ENCODE measurements at places on chromosomes 11 and 22.

- no peak for DNase-seq
These were observed 82.9 kb upstream of the ARHGAP20 start for GRCh38 chr11:110795112-110795624.

GRCh38 chr11:32033491-32033890 lies 57.4 kb upstream of the RCN1 start:
- DNase-seq = no peak

DNA sequence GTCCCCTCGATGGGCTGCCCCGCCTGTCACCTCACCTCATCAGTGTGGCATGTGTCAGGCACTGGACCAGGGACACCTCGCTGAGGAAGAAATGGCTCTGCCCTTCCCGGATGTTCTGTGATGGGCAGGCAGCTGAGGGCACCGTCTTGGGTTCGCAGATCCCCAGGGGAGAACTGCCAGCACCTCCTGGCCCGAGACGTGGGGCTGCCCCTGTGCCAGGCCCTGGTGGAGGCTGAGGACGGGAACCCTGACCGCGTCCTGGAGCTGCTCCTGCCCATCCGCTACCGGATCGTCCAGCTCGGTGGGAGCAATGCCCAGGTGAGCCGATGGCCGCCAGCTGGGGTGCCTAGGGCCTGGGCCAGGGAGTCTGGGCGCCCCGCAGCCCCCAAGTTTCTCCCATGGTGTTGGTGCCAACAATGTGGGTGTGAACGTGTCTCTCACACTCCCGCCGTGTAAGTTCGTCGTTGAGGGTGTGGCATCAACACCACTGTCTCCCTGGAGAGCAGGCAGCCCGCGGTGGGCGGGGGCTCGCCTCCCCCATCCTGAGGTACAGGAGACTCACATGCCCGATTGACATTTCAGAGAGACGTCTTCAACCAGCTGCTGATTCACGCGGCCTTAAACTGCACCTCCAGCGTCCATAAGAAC lies 7.3 kb upstream of the GTSE1 start:
- DNase-seq = no peak

- DNase-seq = no peak
These were observed 59.3 kb upstream of the ANO1 start for GRCh38 chr11:70018816-70019215.

DNA sequence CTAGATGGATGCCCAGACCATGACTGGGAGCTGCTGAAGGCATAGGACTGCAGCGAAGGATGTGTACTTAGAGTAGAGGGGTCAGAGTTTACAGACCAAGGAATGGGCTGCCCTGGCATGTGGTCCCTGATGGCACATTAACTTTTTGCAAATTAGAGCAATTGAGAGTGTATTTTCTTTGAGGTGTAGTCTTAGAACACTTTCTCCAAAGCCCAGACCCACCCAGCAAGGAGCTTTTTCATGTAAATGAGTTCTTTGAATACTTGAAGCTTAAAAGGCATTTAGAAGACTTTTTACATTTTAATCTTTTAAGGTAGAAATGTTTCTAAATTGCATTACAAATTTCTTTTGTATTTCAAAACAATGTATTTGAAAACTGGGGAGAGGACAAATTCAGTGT lies 8.9 kb downstream of the OR4X1 start:
- no peak for DNase-seq

DNA sequence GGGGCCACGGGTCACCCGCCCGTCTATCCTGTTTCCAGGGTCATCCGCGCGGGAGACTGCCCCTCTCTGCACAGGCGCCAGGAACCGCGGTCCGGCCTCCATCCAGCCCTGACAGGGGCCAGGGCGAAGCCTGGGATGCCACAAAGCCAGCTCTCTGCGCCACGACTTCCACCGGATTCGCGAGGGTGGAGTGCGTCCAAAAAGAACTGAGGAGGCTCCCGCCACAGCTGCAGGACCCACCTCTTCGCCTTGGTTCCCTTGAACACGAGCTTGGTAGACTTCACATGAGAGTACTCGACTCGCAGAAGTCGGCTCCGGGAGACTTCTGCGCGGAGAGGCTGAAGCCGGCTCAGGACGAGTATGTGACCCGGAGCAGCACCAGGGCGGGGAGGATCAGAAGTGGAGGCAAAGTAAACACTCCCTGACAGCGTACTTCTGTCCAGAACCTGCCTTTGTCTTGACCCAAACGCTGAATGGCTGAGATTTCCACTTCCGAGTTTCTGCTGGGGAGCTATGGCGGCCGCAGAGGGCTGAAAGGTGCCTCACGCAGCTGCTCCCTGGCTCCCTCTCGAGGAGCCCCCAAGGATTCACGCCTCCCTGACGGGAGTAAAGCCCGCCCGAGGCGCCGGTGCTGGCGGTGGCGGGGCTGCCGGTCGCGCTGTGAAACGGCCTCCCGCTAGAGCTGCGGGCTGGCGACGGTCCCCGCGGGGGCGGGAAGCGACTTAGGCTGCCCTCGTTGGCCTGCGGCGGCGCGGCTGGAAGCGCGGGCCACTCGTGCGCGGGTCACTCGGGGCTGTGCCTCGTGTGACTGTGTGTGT lies 4566.7 kb upstream of the OR11H1 start:
- no peak for DNase-seq

DNA sequence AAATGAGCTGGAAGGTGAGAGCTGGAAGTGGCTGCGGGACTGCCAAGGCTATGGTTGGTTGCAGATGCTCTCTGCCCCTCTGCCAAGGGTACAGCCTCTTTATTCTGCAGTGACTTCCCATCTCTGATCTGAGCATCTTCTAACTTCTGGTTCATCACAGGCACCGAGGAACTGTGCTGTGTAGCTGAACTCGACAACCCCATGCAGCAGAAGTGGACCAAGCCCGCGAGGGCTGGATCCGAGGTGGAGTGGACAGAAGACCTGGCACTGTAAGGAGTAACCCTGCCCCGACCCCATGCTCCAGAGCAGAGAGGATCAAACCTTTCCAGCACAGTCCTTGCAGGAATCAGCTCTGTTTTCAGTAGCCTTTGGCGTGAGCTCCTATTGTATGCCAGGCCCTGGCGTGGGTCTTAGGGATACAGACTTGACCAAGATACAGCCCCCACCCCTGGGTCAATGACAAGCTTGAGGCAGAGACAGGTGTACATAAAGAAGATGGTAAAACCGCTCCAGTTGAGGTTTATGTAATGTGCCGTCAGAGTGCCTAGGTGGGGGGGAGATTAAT lies 4.3 kb downstream of the C2CD2L start:
- no peak for DNase-seq

GRCh38 chr11:68164437-68164836 lies 43.2 kb upstream of the CHKA start:
- DNase-seq = no peak

GRCh38 chr22:38989466-38989865 lies 7.3 kb downstream of the APOBEC3B start:
- DNase-seq = no peak

DNA sequence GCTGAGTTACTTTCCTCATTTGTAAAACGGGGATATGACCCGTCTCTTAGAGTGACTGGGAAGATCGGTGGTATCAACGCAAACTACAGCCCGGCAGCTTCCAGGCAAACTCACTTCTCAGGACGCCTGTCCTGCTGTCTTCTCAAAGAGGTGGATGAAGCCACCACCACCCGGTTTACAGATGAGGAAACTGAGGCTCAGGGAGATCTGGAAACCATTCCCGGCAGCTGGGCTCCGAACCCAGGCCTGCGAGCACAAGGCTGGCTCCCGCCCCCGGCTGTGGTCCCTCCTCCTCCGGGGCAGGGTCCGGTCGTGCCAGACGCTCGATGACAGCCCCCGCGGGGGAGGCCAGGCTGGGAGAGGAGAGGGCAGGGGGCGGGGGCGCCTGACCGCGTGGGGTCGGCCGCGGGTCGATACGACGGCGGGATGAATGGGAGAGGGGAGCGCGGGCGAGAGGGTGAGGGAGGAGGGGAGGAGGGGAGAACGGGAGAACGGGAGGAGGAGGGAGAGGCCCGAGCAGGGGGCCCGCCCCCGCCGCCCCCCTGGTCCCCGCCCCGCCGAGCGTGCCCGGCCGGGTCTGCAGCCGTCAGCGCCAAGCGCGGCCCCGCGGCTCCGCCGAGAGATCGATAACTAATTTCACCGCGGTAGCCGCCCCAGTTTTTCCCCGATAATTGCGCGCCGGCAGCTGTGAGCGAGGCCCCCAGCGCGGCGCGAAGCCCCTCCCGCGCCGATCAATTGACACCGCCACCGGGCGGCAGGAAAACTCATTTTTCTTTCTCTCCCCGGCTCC lies 14.0 kb downstream of the IGLL1 start:
- DNase-seq = no peak

DNA sequence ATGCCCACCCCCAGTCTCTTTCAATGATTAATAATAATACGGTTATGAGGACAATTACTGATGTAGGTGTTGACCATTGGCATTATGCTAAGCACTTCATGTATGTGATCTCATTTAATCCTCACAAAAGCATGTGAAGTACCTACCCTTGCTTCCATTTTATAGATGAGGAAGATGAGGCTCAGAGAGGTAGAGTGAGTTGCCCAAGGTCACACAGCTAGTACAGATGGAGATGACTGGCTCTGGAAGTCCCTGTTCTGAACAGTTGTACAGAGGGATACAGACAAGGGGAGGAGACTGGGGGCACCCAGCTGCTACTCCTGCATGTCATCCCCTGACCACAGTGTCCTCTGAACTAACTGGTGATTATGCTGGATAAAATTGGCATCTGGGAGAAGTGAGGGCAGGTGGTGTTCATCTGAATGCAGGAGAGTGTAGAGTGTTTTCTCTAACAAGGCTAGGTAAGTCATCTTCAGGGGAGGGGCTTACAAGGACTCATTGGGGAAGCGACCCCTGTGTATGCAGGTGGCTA lies 43.2 kb downstream of the KIAA1671 start:
- DNase-seq = no peak

- no peak for DNase-seq
These were observed 11.6 kb upstream of the APOBEC3B start for GRCh38 chr22:38970551-38970950.

GRCh38 chr11:71518506-71519471 lies 8.3 kb upstream of the KRTAP5-7 start:
- DNase-seq = no peak

DNA sequence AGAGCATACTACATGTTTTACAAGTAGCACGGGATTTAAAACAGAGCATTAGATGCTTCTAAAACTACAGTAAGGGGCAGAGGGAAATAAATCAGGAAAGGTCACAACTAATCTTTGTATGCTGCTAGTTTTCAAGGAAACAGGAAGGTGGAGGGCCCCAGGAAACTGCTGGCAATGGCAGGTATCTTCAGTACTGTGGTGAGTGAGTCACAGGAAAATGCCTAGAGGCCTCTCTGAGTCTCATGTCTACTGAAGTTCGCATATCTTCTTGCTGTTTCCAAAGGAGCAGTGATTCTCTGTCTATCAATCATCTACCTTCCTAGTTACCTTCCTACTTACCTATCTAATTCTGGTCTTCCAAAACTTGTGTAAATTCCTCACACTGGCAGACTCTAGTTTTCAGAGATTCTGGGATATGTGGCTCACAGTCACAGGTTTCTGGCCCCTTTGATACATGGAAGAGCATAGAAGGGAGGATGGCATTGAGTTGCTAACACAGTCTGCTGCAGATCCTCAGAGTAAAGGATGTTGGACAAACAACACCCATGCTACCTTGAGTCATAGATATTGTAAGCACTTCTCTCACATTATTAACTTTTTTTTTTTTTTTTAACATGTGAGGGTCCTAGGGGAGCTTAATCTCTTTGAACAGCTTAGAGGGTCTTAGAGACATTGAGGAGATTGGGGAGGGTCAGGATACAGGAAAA lies 58.8 kb upstream of the SYN3 start:
- no peak for DNase-seq

GRCh38 chr22:46678785-46679700 lies 58.9 kb downstream of the GRAMD4 start:
- no peak for DNase-seq

- DNase-seq = no peak
These were observed 479 bp downstream of the ZNF280A start for GRCh38 chr22:22519591-22519990.

DNA sequence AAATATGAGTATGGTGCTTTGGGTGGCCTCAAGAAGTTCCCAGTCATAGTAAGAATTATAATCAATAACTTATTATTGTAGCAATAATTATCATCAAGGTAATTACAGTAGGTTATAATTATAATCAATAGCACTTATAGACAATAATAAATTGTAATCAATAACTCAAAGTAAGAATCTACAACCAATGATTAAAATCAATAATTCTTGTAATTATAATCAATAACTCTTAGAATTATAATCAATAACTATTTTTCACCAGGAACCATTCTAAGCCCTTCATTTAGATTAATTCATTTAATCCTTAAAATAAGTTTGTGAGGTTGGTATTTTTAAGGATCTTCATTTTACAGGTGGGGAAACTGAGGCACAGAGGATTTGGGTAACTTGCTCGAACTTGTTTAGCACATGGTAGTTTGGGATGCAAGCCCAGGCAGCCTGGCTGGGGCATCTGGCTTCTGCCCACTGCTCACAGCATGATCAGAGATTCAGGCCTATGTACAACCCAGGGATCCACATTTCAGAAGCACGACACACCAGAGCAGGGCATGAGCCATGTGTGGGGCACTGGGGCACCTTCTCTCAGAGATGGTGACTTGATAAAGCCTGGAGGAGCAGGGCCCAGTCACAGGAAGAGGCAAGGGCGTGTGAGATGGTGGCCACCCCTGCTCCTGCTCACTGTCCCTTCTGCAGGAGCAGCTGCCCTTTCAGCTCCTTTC lies 46.6 kb downstream of the SLC1A2 start:
- DNase-seq = no peak

- no peak for DNase-seq
These were observed 30.5 kb upstream of the TTC28 start for GRCh38 chr22:28710107-28710506.

GRCh38 chr11:33984682-33985389 lies 66.7 kb upstream of the CAPRIN1 start:
- no peak for DNase-seq

DNA sequence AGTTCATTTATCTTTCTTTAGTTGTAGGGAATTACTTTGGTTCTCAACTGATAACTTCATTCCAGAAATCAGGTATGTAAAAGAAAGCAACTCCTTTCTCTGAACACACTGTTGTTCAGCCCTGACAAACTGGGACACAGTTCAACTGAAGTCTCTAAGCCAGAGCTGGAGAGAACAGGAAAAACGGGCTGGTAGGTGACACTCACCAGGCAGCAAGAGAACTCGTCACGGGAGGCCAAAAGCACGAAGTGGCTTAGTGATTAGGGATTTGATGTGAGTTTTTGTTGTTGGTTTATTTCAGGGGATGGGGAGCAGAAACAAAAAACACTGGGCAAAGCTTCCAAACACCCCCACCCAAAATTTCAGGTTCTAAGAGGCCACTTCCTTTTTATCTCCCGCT lies 54.1 kb downstream of the MYH9 start:
- DNase-seq = no peak

DNA sequence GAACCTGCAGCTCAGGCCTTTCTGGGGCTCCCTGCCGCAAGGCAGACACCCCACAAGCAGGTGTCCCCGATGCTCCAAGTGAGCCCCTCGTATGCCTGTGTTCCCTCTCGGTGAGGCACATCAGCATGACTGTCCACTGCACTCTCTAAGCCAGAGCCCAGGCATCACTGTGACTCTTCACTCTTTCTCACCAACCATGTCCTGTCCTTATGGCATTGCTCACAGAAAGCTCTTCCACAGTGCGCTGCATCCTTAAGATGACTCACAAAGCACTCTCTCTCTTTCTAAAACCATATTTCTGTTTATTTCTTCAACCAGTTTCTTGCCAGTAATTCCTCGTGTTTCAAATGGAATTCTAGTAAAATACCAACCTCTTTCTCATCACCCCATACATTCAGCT lies 18.1 kb downstream of the GAB4 start:
- DNase-seq = no peak

Data from stimulated activated CD4-positive, alpha-beta T cell treated with anti-CD3 and anti-CD28 coated beads, TNF-alpha, amount 100 ng/mL, for 48 hours (primary cell).